Kidney glomerular epithelial cell (primary cell): ENCODE measurements at places on chromosomes 6 and 20.

DNA sequence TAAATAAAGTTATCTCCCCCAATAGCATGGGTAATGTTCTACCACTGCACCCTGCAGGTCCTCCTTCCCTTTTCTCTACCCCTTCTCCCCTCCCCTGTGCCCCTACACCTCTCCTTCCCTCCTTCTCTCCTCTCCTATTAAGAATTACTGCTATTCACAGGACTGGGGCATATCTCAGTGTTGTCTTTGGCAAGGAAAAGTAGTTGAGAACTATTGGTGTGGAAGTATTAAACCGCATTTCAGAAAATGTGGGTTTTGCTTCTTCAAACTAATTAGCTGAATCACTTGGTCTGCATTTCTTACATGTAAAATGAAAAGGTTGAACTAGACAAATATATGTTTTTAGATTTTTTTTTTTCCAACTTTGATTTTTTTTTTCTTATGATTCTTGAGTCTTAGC is 296.3 kb downstream of the CDKAL1 start:
- DNase-seq, result peak; percentile 36

GRCh38 chr6:329888-330691 is 37.8 kb downstream of the DUSP22 start:
- no peak for DNase-seq

DNA sequence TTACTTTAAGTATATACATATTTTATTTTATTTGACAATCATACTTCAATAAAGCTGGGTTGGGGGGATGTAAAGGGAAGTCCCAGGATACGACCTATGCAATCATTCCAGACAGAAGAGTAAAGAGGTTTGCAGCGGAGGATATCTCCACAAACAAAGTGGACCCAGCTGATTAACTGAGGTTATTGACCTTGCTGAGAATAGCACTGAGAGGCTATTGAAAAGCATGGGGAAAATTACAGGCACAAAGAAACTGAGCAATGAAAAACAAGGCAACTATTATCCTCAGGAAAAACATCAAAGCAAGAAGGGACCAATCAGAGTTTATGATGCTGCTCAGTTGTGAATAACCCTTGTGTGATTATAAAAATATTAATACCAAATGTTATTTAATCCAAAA is 32.6 kb downstream of the SERPINB1 start:
- no peak for DNase-seq

GRCh38 chr20:35120012-35120701 is 27.0 kb downstream of the EDEM2 start:
- DNase-seq, result no peak

GRCh38 chr6:148342350-148343046 is at the start of gene SASH1:
SASH1 (plus strand) TSS chr6:148342838; CDS start chr6:148343068, 230 bp downstream.
- peak; percentile 78 for DNase-seq

DNA sequence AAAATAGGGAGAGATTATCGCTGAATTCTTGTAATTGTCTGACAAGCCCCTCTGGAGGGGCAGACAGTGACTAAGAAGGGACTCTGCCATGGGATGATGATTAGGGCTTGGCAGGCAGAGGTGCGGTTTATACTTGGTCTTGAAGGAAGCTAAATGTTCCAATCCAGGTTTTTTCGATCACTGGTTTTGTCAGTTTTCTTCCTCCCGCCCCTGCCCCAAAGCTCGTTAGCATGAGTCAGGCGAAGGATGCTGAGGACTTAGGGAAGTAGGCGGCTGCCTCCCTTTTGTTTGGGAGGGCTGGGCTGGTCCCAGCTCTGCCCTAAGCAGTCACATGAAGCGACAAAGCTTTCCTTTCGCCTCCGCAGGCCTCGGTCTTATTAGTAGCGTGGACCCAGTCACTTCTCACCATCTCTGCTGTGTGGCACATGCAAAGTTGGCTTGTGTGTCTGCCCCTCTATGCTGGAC is 314.2 kb downstream of the CDC5L start:
- no peak for DNase-seq

DNA sequence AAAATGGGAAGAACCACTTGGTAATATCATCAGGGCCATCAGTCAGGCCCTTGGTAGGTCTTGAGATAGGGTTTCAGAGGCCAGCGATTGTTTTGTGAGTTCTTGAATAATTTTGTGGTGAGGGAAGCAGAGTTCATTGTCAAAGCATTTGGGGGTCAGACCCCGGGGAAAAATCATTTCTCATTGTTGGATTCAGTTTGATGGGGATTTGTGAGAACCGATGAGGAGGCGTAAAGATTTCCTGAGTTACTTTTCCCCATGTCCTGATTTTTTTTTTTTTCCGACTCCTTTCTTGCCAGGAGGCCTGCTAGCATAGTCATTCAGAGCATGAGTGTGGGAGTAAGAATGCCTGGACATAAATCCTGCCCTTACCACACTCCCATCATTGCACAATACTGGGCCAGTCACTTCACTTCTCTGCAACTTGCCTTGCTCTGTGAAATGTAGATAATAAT is 60.3 kb downstream of the TSHZ2 start:
- DNase-seq, result peak; percentile 88

GRCh38 chr6:7406743-7407142 is 17.1 kb downstream of the RIOK1 start:
- DNase-seq, result no peak

DNA sequence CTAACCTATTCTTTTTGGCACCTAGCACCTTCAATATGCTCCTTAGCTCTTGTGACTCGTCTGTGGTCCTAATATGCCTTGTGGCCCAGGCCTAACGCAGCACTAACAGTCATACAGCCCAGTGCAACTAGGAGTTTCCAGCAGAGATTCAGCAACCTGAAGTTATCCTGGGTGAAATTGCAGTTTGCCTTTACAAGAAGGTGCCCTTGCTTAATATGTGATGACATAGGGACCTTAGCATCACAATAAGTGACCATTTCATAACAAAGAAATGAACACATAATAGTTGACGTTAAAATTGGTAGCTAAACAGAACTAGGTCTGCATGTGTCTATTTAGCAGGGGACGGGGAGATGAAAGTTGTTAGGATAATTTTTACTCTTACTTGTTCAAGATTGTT is 10.1 kb downstream of the FIG4 start:
- no peak for DNase-seq

DNA sequence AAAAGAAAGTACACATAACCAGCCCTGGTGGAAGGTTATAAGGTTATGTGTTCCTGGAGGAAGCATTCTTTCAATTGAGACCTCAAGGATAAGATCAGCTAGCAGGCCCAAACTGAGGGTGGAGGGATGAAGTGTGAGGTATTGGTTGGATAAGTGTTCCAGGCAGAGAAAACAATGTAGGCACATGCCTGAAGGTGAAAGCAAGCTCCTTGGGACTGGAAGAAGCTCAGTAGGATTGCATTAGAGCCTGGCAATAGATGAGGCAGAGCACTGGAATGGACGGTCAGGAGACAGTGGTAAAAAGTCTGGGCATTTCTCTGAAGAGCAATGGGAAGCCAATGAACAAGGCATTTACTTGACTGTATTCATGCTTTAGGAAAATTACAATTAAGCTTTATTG is 89.9 kb upstream of the SHLD1 start:
- no peak for DNase-seq

DNA sequence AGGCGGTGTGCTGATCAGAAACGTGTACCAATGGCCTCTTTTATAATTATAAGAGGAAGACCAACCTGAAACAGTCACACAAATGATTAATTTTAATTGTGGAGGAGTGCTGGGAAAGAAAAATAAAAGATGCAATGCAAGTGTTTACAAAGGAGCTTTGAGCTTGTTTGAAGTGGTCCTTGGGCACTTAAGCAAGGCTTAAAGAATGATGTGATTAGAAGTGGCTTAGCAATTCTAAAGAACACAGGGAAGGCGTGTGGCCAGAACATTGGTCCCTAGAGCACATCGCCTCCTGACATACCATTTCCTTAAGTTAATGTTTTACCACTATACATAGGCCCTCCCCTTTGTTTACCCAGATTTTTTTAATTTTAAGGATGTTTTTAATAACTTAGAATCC is 26.1 kb downstream of the PTPN1 start:
- DNase-seq, result peak; percentile 75

- DNase-seq, result no peak
Measured at GRCh38 chr6:112331306-112331705, 15.8 kb upstream of the RFPL4B start.

DNA sequence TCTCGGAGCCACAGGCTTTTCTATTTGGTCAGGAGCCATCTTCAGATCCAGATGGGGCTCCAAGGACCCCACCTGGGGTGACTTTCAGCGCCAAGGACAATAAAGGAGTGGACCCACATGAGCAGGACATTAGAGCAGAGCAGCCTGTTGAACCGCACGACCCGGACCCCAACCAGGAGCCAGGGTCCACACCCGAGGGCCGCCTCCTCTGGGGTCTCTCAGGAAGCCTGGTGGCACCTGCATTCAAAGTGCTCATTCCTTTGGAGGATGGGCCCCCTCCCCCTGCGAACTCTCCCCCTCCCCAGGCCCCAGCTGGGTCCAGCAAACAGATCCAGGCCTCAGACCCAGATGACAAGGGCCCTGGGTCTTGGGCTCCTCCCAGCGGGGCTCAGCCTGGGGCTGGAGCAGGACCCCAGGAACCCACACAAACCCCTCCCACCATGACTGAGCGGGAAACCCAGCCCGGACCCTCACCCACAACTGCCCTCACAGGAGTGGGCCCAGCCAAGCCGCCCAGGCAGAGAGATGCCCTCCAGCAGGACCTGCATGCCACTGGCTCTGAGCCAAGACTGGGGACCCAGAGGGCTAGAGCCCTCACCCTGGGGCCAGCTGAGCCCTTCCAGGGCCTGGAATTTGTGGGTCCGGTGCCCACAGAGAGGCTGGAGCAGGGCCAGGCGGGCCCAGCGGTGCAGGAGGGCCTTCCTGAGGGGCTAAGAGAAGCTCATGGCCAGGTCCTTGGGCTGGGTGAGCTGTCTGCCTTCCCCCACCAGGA is 23.9 kb downstream of the RAB44 start:
- DNase-seq, result no peak

GRCh38 chr20:577167-577791 is 32.8 kb downstream of the TCF15 start:
- no peak for DNase-seq

- DNase-seq, result no peak
Measured at GRCh38 chr6:114281496-114281895, 61.3 kb downstream of the HS3ST5 start.

DNA sequence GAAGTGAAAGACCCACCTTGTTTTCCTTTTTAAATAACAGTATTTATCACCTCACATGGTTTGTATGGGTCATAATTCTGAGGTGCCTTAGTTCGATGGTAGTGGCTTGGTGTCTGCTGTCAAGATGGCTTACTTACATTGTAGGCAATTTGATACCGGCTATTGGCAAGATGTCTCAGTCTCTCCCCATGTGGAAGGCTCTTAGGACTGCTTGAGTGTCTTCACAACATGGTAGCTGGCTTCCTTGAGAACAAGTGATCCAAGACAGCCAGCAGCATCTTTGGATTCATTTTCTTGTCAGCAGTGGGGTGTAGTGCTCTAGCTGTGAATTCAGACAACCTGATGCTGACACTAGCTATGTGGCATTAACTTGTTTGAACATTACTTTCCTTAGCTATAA is 70.1 kb downstream of the CBFA2T2 start:
- DNase-seq, result no peak

GRCh38 chr6:3228046-3228671 is 706 bp upstream of the TUBB2B start:
- DNase-seq, result no peak

DNA sequence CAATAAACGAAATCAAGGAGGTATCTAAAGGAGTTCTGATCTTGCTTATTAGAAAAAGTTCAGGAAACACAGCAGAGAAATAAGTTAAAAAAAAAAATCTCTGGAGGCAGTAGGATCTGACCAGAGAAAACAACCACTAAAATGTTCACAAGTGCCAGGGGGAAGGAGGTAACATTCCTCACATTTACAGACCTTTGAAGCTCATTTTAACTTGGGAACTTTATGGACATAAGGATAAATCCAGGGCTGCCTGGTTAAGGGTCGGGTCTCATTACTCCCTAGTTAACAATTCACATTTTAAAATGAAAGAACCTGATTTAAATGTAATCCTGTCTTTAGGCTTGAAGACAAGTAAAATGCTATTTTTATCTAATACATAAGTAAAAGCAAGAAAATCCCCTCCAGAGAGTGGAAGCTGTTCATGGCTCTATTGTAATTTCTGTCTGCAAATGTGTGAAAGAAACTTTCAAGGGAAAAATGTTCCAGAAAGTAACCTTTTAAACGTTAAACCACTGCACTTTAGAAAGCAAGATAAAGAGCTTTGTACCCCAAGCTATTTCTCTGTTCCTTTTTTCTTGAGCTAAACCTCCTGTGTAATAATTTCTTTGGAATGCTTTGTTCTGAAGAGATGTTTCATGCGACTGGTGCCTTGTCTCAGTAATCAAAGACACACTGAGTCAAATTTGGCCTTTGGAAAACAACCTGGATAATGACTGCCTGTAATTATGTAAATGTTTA is 38.2 kb downstream of the MYLIP start:
- DNase-seq, result no peak

DNA sequence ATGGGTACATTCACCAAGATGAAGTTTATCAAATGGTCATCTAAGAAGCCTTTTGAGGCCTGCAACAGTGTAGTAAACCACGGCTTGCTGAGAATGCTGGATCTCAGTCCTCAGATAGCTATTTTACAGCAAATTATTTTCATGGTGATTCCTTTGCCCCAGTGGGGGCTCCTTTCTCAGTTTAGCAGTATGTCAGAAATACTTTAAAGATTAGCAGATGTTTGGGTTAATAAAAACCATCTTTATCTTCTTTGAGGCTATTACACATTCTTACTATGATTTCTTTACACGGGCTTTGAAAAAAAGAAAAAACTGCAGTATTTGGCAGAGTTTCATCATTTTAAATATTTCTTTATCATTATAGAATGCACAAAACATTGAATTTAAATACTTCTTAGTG is 10.7 kb downstream of the MYLIP start:
- no peak for DNase-seq

- DNase-seq, result no peak
Measured at GRCh38 chr20:25051386-25052155, 6.4 kb downstream of the ACSS1 start.

GRCh38 chr6:11528996-11529395 is 8.6 kb upstream of the TMEM170B start:
- no peak for DNase-seq

DNA sequence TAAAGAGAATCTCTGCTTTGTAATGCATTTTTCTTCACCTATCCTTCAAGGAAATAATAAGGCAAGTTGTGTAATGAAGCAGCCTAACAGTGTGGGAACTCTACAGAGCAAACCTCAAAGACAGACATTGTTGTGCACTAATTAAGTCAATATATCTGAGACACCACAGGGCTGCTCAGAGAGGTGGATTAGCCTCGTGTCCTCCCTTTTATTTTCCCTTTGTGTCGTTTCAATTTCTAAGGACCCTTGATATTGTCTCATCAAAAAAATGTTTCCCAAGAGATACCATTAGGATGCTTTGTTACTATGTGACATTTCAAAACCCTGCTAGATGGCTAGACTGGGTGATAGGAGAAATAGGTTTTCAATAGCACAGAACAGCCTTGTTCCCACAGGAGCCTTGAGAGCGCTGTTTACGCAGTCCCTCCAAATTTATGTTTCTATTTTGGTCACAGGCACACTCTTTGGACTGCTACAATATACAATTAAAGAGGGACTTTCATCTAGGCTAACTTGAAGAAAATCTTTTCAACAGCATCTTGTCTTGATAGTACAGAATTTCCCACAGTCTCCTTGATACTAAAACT is 23.1 kb downstream of the UBE3D start:
- no peak for DNase-seq
